ENCODE measurements at places on chromosomes 1 and 21.

DNA sequence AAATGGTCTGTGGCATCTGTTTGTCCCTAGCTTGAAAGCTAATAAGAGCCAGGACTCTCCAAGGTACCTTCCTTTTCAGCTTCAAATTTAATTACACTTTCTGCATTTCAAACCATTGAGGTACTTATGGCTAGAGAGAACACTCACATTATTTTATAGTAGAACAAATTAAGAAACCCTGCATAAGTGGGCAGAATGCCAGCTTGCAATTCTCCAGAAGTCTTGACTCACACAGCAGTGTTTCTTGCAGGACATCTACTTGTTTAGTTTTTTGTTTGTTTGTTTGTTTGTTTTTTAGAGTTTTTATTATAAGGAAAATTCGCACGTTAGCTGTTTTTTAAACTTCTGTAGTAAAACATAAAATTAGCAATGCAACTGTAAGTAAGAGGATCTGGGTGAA lies 397.2 kb downstream of the NEGR1 start:
- no peak for DNase-seq

DNA sequence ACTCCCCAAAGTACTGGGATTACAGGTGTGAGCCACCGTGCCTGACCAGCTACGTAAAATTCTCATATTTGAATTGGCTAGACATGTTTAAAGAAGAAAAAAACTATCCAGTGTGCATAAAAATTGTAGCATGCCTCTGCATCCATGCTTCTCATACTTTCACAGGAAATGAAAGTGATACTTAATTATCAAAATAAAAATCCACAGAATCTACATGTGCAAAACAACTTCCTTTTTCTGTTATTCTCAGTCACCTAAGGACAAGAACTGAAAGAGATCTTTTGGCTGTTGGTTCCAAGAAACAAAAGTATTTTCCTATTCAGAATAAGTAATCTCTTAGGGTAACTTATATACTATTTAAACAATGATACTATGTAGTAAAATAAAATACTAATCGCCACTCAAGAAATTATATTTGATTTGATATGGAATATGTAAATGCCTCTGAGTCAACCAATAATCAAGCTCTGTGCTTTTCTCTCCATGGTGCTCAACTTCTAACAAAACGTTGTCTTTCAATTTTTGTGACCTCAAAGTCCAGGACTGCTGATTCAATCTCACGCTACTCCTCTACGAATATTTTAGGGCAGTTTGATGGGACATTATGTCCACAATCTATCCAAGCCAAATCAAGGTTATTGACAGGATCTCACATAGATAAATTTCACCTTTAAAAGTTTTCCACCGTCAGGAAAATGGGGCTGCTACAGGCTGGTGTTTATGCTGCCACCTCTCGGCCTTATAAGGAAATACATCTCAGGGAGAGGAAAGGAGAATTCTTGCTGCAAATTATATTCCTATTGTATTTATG lies 102.7 kb downstream of the ZNF281 start:
- no peak for DNase-seq

DNA sequence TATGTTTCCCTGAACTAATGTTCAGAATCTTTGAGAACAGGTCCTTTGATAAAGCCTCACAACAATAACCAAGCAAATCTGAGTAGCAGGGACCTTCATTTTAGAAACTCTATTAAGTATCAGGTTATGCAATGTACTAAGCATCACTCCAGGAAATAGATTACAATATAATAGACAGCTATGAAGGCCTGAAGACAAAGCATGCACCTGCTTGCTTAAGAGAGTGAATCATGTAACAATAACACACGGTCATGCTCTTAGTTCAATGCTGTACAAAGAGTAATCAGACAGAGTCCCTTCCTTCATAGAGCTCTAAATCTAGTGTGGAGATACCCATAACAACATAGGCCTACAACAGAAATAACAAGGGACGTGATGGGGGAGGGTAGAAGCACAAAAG lies 8.1 kb upstream of the CMPK1 start:
- no peak for DNase-seq

GRCh38 chr1:151680826-151681225 lies 35.8 kb downstream of the CELF3 start:
- DNase-seq = no peak

DNA sequence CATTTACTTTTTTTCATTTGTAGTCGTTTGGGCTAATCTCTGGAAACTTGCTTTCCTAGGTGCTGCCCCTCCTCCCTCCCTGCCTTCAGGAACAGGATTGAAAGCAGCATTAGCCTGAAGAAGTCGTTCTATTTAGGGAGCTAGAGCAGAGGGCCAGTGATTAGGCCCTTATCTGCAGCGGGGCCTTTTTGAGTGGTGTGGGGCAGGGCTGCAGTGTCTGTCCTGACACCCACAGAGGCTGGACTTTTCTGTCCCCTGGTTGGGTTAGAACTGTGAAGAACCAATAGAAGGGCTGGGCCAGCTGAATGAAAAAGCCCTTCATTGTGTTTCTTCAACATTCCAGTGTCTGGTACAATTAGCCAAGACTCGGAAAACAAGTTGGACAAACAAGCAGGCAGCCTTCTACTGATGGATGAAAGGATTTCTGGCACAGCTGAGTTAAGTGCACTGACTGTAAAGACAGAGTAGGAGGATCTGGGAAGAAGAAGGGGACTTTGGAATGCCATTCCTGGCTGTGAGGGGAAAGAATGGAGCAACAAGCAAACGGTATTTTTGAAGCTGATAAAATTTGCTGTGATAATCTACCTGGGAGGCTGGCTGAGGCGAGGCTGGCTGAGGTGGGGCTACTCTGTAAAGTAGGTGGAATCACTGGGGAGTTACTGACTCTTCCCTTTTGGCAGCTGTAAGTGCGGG lies 9.7 kb downstream of the MACF1 start:
- DNase-seq = no peak

- no peak for DNase-seq
These were observed 9.1 kb upstream of the GUCA2B start for GRCh38 chr1:42143896-42144710.

DNA sequence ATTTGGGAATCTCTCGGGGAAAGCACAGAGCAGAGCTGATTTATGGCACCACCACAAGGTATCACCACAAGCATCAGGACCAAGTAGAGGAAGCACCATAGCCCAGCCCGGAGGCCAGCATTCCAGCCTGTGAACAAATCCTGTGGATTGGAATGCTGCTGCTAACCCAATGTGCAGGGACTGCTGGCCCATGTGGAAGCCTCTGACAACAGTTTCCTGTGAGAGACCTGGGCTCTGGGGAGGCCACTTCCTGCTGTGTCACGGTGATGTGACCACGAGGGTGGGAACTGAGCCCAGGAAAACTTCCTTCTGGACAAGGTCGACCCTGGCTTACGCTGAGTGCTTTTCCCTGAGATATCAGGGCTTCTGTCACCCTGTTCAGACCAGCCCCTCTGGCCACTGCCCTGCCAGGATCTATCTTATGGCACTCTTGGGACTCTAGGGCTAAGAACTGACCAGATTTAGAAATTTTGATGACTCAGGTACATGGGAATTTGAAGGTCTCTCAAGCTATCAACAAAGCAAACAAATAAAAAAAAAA lies 88.3 kb upstream of the NGF start:
- DNase-seq = peak; percentile 62

- DNase-seq = no peak
These were observed 440.5 kb downstream of the GPATCH2 start for GRCh38 chr1:217190359-217190758.

GRCh38 chr1:184017306-184017705 lies 20.2 kb downstream of the COLGALT2 start:
- no peak for DNase-seq

- DNase-seq = no peak
These were observed 160.5 kb downstream of the PEX14 start for GRCh38 chr1:10635085-10635896.

DNA sequence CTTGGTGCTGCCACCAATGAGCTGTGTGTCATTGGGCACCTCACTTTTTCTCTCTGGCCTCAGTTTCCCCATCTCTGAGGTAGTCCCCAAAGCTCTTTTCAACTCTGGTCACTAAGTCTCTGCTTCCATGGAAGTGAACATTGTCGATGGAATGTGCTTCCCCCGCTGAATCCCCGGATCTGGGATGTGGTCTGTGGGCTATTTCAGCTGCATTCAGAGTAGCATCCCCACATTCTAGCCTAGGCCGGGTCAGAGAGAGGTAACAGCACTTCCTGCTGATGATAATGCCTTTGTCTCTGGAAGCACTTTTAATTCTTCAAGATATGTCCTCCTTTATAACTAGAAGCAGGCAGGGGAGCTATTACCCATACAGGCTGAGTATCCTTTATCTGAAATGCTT lies 29.8 kb downstream of the RASSF5 start:
- no peak for DNase-seq

DNA sequence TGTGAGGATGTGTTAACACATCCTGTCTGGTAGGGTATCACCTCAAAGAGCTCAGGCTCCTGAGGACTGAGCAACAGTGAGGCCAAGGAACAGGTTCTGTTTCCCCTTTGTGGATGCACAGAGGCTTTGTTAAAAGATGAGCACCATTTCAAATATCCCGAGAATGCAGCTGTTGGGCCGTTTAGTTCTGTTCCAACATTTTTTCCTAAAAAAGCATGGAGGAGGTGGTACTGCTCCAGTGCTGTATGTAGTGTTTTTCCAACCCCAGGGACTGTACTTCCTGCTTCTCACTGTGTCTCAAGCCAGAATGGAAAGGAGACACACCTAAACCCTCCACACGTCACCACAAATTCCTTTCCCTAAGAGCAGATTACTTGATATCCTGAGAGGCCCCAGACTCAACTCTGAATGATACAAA lies 53.8 kb upstream of the BCL10 start:
- DNase-seq = no peak

GRCh38 chr1:30765556-30766434 lies 8.2 kb upstream of the LAPTM5 start:
- DNase-seq = no peak

DNA sequence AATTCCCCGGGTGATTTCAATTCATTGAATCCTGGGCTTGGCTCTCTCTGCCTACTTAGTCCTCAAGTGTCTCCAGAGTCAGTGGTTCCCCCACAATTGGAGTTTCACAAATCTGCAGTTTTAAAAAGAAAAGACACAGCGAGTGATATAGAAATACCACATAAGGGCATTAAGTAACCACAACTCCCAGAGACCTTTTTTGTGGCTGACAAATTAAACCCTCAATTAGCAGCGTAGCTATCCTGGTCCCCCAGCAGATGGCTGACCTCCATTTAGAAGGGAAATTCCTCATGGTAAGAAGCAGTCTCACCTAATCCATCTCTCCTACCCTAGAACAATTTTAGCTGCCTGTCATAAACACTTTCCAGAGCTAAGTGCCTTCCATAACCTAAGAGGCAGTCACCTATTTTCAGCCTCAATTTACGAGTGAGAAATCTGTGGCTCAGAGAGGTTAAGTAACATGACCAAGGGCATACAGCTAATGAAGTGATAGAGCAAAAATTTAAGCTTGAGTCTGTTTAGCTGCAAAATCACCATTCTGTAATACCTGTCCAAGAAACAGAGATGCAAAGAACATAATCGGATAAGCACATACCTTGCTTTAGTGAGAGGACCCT lies 56.0 kb upstream of the NBPF3 start:
- DNase-seq = no peak

DNA sequence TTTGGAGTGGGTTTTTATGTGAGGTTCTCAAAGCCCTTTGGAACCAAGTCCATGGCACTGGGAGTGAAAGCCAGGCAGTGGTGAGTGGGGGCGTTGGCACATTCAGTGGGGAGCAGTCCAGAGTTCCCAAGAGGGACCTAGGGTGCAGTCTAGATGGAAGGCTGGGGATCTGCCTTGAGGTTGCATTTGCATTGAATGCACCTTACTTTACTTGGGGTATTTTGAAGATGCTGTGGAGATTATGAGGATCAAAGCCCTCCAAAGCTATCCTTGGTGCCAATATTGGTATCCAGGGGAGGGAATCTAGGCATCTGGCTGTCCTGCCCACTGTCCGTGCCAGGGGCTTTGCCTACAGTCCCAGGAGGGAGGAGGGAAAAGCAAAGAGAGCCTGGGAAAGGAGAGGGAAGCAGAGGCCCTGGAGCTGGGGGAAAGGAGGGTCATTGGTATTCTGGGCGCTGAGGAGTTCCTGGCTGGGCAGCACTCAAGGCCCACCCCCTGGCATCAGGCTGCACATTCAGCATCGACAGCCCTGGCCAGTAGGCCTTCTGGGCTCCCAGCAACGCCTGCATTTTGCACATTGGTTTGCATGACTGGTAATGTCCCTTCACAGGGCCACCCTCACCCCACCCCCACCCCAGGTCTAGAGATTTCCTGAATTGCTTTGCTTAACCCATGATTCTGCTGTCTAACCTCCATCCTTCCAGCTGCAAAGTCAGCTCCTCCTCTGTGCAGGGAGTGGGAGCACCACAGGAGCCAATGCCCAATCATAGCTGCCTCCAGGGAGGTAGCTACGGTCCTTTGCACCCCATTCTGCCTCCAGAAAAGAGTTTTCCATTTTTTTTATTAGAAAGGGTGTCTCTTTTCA lies 843 bp upstream of the BCAN start:
- DNase-seq = no peak

DNA sequence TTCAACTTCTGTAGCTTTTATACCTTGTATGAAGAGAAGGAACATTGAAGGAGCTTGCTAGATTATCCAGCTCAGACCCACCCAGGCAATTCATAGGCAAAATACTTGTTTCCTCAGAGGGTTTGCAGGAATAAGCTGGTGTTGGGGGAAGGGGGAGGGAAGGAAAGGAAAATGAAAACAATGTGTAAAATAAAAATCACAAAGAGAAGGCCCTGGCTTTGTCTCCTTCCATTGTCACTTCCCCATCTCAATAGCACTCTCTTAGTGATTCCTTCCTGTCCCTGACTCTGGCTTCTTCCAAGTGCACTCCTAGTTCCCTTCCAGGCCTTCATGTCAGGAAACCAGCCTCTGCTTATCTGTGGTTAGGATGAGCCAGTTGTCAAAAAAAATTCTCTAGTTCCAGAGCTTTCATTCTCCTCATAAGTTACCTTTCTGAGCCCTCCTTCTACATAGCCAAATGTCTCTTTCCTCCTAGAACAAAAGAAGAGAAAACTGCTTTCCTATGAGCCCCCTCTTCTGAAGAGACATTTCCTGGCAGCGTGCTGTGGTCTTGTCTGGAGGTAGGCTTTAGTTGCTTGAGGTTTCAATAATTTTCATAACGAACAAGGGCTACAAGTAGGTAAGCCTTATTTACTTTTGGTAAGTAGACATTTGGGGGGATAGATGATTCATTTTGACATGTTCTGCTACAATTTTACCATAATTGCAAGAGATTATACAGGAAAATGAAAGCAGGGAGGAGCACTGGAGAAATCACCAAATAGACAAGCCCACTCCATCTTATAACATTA lies 45.7 kb downstream of the FASLG start:
- no peak for DNase-seq

GRCh38 chr1:169024800-169025271 lies 81.7 kb upstream of the ATP1B1 start:
- DNase-seq = no peak

DNA sequence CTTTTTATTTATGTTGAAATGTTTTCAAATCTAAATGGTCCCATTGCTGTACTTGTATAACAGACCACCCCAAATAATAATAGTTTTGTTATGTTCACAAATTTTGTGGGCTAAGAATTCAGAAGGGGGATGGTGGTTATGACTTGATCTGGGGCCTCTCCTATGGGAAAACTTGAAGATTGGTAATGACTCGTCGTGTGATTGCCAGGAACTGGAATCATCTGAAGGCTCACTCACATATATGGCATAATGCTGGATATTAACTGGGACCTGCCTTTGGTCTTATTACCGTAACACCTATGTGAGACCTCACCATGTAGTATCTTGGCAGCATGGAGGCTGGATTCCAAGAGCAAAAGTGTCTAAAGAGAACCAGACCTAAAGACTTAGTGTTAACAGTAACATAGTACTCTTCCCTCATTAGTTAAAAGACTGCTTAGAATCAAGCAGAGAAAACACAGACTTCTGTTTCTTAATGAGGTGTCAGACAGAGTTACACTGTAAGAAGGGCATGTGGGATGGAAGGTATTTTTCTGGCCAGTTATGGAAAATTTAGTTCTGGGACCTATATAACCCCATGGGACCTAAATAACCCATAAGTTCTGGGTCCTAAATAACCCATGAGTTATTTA lies 11.9 kb downstream of the LYPLAL1 start:
- DNase-seq = no peak

All from psoas muscle (tissue), 8 donors.